ENCODE measurements at places on chromosomes 1 and 21. TPM values are rescaled to one million over a fixed set of nuclear protein-coding genes. Genes with fewer than 3 reads are reported as not detected.

Gene CCDC24
- 6.3 TPM for total RNA-seq

Gene PUM1
- total RNA-seq, result 31.0 TPM

Gene SEC16B
- 1.4 TPM for total RNA-seq

Gene APOBEC4
- total RNA-seq, result not detected

Gene NBPF10
- 0.49 TPM for total RNA-seq

Gene AMPD2
- 24.4 TPM for total RNA-seq

Gene ARID1A
- 31.2 TPM for total RNA-seq

Gene ZNF678
- 1.6 TPM for total RNA-seq

Gene CD1E
- not detected for total RNA-seq

Gene KRTAP19-2
- not detected for total RNA-seq

Gene KIF1B
- total RNA-seq, result 13.5 TPM

Gene SMIM34
- not detected for total RNA-seq
